ENCODE measurements at places on chromosomes 5 and 9. TPM values are rescaled to one million over a fixed set of nuclear protein-coding genes. Genes with fewer than 3 reads are reported as not detected.

- no peak for DNase-seq
Measured at GRCh38 chr5:42628821-42629220, 127.8 kb upstream of the CCDC152 start.

- no peak for DNase-seq
Measured at GRCh38 chr5:82599030-82599429, 320.9 kb upstream of the RPS23 start.

Gene ITGA2
- 0.78 TPM for total RNA-seq

GRCh38 chr5:134459010-134459403 lies 47.3 kb upstream of the CDKN2AIPNL start:
- DNase-seq = no peak

- DNase-seq = no peak
Measured at GRCh38 chr9:136543280-136543679, 2.6 kb downstream of the NOTCH1 start.

Gene C1QTNF3
- 0.60 TPM for total RNA-seq

DNA sequence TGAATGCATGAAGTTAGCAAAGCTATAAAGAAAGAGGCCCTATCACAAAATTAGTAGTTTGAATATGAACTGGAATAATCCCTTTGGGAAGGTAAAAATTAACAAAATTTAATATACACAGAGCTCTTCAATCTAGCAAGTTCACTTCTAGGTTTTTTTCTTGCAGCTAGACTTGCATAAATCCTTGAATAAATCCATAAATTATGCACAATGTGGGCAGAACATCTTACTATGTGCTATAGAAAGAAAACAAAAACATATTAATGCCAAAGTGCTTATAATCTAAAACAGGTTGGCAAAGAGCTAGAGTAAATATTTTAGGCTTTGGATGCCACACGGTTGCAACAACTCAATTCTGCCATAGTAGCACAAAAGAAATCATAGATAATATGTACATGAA lies 138.5 kb upstream of the FREM1 start:
- DNase-seq = no peak

Gene CYLC2
- total RNA-seq = not detected
